ENCODE measurements at places on chromosomes 7 and 10.
A peak's percentile ranks its signal among the peaks of the same experiment; 100 is the strongest.

- DNase-seq, result no peak
Measured at GRCh38 chr7:82823073-82823472, 339.6 kb downstream of the PCLO start.

- DNase-seq, result no peak
Measured at GRCh38 chr7:27221201-27221797, 21.3 kb upstream of the EVX1 start.

GRCh38 chr7:38232502-38233366, 40.7 kb downstream of the TARP start:
- no peak for DNase-seq

GRCh38 chr7:42096681-42097561, 140.1 kb downstream of the GLI3 start:
- no peak for DNase-seq

DNA sequence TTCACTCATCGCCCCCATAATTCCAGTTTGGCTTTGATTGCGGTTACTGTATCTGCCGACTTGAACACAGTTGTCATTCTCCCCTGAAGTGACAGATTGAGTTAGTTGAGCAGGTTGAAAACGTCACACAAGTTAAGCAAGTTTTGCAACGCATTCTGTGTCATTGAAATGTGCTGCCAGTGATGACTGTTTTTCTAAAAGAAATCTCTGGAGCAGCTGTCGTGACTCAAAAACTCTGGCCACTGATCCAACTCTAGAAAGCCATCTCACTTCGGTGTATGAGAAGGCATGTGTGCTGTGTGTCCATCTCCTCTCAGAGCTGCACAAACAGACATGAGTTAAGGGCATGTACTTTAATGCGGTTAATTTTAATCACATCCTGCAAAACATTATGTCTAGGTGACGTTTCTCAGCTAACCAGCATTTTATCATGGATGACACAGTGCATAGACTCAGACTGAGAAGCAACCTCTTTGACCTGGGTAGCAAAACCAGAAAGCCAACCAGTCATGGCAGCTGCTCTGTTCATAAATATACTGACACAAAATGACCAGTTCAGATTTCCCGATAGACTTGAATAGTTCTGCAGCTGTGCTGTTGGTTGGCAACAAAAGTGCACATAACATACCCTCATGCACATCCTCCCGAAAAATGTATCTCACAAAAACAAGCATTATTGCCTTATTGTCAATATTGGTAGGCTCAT, 69.3 kb downstream of the CSTF2T start:
- no peak for DNase-seq

DNA sequence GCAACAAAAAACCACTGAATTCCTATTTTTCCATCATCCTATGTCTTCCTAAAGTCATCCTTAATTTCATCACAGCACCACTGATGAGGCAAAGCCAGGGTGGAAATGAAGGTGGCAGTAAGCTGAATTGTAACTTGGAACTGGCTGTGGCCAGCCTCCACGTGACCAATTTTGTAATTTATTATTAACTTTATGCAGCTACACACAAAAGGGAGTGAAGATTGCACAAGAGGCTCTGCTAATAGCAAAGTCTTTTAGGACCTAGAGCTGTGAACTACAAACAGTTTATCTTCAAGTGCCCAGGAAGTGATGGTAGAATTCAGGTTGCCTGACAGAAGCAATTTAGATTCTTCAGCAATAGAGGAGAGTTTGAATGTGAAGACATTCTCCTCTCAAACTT, 176.4 kb downstream of the CCDC71L start:
- no peak for DNase-seq

DNA sequence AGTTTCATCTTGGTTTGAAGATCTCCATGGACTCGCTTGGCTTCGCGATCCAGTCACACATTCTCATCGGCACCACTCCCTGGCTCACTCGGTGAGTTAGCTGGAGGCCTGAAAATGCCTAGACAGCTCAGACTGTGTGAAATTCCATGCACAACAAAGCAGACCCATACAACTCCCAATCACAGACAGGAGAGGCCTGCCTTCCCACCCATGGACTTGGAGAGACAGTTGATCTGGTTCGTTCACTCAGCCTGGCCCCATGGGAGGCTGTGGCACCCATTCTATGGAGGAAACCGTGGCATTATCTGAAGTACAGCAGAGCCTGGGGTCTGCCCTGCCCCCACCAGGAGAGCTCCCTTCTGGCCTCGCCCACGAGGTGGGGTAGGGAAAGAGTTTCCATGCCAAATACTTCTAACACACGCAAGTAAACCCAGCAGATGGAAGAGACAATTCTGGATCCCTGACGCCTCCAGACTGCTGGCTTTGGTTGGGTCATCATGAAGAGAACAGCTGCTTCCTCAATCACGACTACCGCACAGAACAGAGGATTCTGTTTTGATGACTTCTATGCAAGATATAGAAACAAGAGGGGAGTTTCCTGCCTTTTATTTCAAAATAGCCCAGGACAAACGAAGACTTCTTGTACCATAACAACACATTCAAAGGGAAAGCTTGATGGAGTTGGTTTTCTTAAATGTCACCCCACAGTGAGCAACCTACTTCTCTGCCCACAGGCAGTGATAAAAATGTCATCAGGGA, 15.9 kb downstream of the FAM53B start:
- peak; percentile 87 for DNase-seq

DNA sequence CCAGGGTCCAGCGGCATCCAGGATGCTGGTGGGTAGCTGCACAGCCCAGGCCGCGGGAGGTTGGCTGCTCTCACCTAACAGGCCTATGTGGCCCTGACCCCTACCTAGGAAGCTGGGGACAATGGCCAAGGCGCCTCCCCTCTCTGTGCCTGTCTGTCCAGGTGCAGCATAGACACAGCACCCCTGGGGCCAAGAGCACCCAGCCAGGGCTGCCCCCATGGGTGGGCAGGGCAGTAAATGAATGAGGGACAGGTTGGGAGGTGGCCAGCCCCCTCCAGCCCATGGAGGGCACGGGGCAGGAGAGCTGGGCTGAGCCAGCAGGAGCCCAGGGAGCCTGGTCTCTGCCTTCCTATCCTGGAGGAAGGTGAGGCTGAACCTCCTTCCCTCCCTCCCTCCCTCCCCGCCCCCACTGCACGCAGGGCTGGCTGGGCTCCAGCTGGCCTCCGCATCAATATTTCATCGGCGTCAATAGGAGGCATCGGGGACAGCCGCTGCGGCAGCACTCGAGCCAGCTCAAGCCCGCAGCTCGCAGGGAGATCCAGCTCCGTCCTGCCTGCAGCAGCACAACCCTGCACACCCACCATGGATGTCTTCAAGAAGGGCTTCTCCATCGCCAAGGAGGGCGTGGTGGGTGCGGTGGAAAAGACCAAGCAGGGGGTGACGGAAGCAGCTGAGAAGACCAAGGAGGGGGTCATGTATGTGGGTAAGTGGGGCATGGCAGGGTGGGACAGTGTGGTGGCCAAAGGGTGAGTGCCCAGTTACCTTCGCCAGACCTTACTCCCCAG, at the start of gene SNCG:
TSS of gene SNCG (plus strand) at position 484 of the 785 bp plus-strand sequence. CDS start at position 583, 99 bp downstream.
- DNase-seq, result peak; percentile 84

GRCh38 chr10:8056871-8057331, 2.4 kb downstream of the GATA3 start:
- no peak for DNase-seq

DNA sequence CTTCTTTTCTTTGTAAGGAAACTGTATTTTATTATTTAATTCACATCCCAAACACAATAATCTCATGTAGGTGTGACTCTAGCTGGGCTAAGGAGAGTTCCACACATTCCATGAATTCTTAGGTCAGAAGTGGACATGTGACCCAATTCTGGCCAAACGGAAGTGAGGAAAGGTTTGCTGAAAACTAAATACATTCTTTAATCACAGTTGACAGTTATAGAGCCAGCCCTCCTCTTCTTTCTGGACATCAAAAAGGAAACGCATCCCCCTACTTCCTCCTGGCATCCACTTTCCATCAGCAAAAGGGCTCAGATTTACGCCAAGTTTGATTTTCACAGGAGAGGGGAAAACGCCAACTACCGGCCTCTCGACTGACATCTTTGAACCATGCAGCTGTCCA, 774.4 kb upstream of the POM121L12 start:
- DNase-seq, result peak; percentile 58

GRCh38 chr7:104535841-104536240, 207.4 kb downstream of the LHFPL3 start:
- no peak for DNase-seq

- DNase-seq, result no peak
Measured at GRCh38 chr7:157719705-157720655, 383.2 kb downstream of the DNAJB6 start.

- DNase-seq, result peak; percentile 47
Measured at GRCh38 chr7:41045556-41046123, 657.2 kb downstream of the INHBA start.

GRCh38 chr7:22173685-22174573, 183.0 kb downstream of the RAPGEF5 start:
- DNase-seq, result no peak

DNA sequence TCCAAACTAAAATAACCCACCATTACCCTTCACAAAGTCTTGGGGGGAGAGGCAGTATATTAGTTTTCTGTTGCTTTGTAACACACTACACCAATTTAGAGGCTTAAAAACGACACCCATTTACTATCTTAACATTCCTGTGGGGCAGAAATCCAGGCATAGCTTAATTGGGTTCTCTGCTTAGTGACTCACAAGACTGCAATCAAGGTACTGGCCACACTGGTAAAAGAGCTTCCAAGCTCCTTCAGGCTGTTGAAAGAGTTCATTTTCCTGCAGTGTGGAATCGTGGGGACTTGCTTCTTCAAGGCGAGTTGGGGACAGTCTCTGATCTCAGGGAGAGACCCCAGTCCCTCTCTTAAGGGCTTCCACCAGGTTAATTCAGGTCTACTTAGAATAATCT, 139.1 kb downstream of the XPNPEP1 start:
- no peak for DNase-seq

DNA sequence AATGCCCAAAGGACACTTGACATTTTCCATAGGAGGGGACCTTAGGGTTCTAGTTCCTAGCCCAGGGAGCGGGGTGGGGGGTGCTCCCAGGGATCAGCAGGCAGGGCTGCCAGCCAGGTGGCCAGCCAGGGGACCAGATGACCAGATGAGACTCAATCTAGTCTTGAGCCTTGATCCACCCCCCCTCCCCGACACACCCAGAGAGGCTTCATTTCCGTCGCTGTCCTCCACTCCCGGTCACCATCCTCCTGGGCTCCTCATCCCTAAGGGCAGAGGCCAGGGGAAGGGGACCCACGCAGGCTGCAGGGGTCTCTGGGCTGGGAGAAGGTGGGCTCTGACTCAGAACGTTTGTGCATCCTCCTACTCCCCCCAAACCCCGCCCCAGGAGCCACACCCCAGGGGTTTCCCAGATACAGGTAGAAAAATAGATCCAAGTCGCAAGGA, 1.0 kb downstream of the STX1A start:
- no peak for DNase-seq

DNA sequence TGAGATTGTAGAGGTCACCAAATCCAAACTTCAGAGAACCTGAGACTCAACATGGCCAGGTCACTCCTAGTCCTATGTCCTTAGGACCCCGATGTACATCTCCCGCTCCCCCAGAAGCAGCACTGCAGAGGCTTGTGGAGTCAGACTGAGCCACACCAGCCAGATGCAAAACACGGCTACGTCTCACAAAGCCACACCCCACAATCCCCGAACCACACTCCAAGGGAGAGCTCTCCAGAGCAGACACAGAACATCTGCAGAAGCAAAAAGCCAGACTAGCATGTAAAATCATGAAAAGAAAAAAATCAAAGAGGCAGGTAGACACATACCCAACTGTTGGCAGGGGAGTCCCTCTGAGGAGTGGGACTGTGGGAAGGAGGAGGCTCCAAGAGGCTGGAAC, 104.9 kb downstream of the CTBP2 start:
- no peak for DNase-seq

- DNase-seq, result peak; percentile 13
Measured at GRCh38 chr10:28250782-28251181, 52.1 kb downstream of the MPP7 start.

GRCh38 chr10:97919012-97919411, 69.4 kb downstream of the GOLGA7B start:
- DNase-seq, result no peak

DNA sequence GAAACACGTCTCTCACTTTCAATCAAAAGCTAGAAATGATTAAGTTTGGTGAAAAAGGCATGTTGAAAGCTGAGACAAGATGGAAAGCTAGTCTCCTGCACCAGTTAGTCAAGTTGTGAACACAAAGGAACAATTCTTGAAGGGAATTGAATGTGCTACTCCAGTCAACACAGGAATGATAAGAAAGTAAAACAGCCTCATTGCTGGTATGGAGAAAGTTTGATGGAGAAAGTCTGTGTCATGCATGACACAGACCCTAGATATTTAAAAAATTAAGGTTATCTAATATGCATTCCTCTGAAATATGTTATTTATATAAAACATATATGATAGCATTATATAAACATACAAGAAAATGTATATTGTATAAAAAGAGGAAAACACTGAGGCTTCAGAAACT, 699.4 kb upstream of the FZD8 start:
- no peak for DNase-seq

DNA sequence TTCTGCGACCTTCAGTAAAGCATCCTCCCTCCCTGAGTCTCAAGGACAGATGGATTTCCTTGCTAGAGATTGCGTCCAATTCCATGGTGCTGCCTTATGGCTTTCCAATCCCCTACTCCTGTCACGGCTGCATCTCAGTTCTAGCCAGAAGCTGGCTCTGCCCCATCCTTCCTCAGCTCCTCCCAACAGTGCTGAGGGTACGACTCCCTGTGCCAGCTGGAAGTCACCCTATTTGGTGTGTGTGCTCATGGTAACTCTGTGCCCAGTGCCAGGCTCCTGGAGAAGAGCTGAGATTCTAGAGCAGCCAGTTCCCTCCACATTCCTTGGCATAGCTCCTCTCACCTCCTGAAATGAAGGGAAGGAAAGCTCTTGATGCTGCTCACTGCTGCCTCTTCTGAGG, 185.0 kb upstream of the PODXL start:
- DNase-seq, result no peak

- peak; percentile 72 for DNase-seq
Measured at GRCh38 chr10:59830601-59831259, 75.6 kb downstream of the CCDC6 start.

GRCh38 chr7:155756322-155756721, 55.9 kb downstream of the SHH start:
- DNase-seq, result no peak

- DNase-seq, result no peak
Measured at GRCh38 chr7:155578016-155578415, 31.7 kb upstream of the CNPY1 start.

- no peak for DNase-seq
Measured at GRCh38 chr10:68403701-68404100, 3.4 kb downstream of the RUFY2 start.

GRCh38 chr7:938546-939185, 15.8 kb downstream of the ADAP1 start:
- DNase-seq, result no peak

DNA sequence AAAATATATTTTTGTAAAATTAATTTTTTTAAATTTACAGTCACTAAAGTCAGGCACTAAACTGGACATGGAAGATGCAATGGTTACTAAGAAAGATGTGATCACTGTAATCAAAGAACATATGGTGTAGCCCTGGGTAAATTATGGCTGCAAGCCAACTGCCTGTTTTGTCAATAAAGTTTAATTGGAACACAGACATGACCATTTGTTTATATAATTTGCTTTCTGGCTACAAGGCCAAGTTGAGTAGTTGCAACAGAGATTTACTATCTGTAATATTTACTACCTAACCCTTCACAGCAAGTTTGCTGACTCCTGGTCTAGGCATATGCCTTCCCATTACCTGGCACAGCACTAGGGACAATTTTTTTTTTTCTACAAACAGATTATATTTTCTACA, 448.9 kb downstream of the ADRA2A start:
- no peak for DNase-seq

- peak; percentile 64 for DNase-seq
Measured at GRCh38 chr7:123580406-123581161, 21.0 kb upstream of the ASB15 start.
